Activated naive CD8-positive, alpha-beta T cell treated with anti-CD3 and anti-CD28 coated beads, Interleukin-2, amount 10 ng/mL, durations not matched to agents 7 days and 5 days (primary cell): ENCODE measurements at places on chromosomes 3 and 15. TPM values are rescaled to one million over a fixed set of nuclear protein-coding genes. Genes with fewer than 3 reads are reported as not detected.

The FAM131A gene
- total RNA-seq = 5.5 TPM

The SCN11A gene
- total RNA-seq = 0.11 TPM

- no peak for DNase-seq
Observed at GRCh38 chr15:61748529-61748928, 311.7 kb downstream of the VPS13C start.

DNA sequence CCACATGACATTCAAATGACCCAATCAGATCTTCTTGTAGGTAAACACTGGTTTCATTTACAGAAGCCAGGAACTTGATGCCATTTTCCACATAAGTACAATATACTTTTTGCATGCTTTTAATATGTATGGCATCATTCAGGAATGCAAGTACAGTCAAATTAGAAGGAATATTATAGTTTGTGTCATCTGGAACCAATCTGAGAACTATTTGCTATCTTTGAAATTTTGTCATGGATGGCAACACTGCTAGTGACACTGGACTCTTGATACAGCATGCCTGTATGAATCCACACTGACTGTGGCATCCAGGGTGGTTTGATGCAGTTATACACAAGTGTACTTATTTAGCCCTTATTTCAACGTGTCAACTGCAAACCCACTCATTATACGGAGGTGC, 141.6 kb downstream of the EBLN2 start:
- DNase-seq = no peak

DNA sequence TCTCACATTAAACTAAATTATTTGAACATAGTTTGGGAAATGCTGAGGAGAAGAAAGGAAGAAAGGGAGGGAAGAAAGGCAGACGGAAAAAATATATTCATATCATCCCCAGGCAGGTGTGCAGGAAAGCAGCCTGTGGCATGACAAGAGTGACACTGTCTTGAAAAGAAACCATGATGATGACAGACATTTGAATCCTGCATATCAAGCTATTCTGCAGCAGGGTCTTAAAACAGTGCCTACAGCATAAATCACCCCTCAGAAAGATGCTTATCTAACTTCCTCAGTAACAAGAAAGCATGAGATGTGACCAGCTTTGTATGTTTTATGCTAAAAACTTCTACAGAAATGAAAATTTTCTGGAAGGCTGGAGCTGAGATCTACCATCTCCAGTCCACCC, 144.5 kb upstream of the GRM7 start:
- DNase-seq = no peak

GRCh38 chr3:150635076-150635475, 32.0 kb downstream of the SELENOT start:
- DNase-seq = no peak

The C15orf39 gene
- total RNA-seq = 45.9 TPM

DNA sequence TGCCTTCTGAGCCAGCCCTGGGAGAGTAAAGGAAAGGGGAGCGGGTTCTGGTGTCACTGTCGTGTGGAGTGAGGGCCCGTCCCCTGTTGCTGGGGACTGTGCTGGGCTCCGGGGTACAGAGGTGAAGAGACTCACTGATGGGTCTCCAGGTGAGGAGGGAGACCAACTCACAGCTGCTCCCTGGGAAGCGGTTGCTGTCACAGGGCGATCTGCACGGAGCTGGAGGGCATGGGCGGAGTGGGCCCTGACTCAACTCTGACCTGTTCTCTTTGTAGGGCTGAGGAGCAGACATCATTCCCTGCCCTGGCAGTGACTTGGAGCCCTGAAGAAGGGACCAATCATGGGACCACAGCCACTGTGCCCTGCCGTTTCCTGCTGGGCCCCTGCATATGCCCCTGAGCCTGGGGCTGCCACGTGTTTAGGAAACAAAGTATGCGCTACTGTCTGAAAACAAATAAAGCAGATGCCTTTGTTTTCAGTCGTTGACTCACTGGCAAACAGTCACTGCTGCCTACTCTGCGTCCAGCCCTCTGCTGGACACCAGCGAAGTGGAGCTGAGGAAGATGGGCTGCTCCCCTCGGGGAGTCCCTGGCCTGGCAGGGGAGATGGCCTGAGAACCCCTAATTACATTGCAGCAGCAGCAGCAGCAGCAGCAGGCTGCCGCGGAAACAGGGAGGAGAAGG, 22.9 kb upstream of the PLXNA1 start:
- DNase-seq = no peak

The TMEM44 gene
- 6.3 TPM for total RNA-seq

DNA sequence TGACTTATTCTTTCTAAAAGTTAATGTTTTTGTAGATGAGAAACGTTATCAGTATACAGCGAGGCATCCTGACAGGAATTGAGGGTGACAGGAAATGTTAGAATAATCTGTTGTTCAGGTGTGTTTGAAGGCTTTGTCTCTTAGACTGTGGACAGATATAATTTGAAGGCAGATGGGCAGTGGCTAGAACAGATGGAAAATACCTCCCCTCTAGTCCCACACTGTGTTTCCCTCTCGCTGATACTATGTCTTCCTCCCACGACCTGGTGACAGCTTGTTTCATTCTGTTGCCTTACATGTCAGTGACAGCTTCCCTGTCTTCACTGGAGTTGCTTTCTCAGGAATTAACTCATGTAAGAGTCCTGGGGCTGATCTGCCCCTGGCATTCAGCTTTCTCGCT, 125.3 kb downstream of the MYRIP start:
- no peak for DNase-seq

The C3orf22 gene
- not detected for total RNA-seq

DNA sequence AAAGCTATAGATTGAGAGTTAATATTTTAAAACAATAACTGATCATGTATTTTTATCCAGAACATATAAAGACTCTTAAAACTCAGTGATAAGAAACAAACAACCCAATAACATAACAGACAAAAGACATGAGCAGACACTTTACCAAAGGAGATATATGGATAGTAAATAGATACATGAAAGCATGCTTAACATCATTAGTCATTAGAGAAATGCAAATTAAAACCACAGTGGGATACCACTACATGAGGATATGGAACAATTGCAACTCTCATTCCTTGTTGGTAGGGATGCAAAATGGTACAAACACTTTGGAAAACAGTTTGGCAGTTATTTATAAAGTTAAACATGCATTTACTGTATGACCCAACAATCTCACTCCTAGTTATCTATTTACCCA, 95.0 kb downstream of the IQCH start:
- DNase-seq = no peak

The ACSBG1 gene
- not detected for total RNA-seq

The RASGRP1 gene
- 179 TPM for total RNA-seq

The CCR5 gene
- total RNA-seq = 44.3 TPM

GRCh38 chr15:68580883-68581155, 2.0 kb downstream of the CORO2B start:
- DNase-seq = no peak

DNA sequence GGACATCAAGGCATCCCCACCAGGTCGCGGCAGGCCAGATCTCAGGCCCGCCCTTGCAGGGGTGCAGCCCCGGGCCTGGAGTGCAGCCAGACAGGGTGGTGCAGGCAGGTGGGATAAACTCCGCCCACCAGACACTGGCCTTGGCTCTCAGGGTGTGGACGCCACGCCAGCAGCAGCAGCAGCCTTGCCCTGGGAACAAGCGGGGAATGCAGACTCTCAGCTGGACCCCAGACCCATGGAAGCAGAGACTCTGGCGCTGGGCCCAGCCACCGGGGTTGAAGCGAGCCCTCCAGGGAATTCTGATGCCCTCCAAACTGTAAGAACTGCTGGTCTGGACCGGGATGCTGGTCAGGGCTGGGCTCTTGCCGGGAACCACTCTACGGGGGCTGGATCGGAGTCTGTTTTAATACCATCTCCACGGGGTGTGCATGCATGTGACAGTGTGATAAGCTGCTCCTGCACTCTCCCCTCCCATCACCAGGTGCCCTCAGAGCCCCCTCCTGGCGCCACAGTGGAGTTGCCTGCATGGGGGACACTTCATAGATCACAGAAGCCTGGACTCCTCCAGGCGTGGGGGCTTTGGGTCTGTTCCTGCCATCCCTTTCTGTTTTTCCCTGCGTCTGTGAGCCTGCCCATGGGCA, 142.7 kb downstream of the NSMCE3 start:
- no peak for DNase-seq

- no peak for DNase-seq
Observed at GRCh38 chr3:150902988-150903387, 2.3 kb downstream of the MINDY4B start.

DNA sequence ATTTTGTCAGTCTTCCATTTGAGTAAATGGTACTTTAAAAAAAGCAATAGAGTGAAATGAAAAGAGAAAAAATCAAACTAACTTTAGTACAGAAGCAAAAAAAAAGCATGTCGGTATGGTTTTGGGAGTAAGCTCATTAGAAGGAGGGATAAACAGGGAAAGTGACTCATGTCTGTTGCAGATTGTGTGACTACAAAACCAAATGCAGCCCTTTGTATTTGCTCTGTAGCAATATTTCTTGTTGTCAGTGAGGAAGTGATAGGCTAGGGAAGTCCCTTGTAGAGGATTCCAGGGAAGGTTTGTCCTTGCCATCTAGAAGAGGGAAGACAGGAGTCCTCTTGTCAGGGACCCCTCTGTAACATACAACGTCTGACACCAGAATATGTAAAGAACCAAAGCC, 150.5 kb upstream of the POU1F1 start:
- DNase-seq = no peak

DNA sequence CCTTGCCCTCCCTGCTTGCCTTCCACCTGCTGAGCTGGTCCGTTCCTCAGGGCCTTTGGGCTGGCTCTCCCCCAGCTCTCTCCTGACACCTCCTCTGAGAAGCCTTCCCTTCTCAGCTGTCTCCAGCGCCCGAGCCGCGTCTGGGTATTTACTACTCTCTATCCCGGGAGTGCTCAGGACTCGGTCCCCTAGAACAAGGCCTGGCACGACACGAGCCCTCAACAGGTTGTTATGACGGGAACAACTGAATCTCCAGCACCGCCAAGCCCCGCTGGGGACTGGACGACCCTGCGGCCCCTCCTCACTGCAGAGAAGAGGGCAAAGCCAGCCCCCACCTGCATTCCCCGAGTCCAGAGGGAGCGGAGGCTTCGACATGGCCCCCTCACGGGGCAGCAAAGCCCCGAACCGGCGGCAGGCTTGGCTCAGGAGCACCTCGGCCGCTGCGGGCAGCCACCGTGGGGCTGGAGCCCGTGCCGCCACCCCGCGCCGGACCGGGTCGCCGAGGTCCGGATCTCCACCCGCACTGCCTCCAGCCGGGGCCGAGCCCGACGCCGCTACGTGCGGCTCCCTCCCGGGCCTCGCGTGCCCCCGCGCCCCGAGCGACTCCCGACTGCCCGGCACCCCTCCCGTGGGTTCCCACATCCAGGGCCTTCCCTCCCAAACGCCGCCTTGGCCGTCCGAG, 792 bp downstream of the TPRA1 start:
- DNase-seq = no peak

- DNase-seq = peak; percentile 72
Observed at GRCh38 chr15:90143166-90143655, 40.9 kb upstream of the IDH2 start.

The TMEM207 gene
- not detected for total RNA-seq

- no peak for DNase-seq
Observed at GRCh38 chr15:68586274-68586961, 7.6 kb downstream of the CORO2B start.

- no peak for DNase-seq
Observed at GRCh38 chr3:37145611-37146010, 28.8 kb downstream of the LRRFIP2 start.

GRCh38 chr3:107077391-107077790, 299.8 kb upstream of the CCDC54 start:
- no peak for DNase-seq

- DNase-seq = peak; percentile 61
Observed at GRCh38 chr15:89409184-89410038, 74.8 kb upstream of the POLG start.

GRCh38 chr3:183698756-183699155, 1.2 kb downstream of the YEATS2 start:
- no peak for DNase-seq

DNA sequence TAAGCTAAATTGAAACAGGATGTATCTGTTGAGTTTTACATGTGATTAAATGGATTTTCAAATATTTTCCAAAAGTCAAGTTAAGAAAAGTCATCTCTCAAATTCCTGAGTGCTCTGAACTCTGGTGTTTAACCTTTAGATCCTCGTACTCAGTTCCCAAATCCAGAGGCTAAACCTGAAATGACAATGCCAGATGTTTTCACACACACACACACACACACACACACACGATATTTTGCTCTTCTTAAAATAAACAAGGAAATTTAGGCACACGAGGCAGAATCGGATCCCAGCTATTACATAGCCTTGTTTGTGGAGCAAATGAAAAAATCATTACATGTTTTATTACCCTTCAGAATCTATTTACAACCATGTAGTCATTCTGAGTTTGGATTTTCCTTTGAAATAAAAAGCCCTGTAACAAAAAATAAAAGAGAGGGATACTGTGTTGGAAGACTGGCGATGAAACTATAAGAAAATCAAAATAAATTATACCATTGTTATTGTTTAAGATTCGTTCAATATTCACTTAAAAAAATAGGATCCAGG, 20.6 kb upstream of the UBE2E1 start:
- no peak for DNase-seq

The CCR9 gene
- total RNA-seq = 21.6 TPM

The PLD1 gene
- 1.0 TPM for total RNA-seq

GRCh38 chr3:170657312-170657711, 71.4 kb upstream of the SLC7A14 start:
- DNase-seq = no peak

DNA sequence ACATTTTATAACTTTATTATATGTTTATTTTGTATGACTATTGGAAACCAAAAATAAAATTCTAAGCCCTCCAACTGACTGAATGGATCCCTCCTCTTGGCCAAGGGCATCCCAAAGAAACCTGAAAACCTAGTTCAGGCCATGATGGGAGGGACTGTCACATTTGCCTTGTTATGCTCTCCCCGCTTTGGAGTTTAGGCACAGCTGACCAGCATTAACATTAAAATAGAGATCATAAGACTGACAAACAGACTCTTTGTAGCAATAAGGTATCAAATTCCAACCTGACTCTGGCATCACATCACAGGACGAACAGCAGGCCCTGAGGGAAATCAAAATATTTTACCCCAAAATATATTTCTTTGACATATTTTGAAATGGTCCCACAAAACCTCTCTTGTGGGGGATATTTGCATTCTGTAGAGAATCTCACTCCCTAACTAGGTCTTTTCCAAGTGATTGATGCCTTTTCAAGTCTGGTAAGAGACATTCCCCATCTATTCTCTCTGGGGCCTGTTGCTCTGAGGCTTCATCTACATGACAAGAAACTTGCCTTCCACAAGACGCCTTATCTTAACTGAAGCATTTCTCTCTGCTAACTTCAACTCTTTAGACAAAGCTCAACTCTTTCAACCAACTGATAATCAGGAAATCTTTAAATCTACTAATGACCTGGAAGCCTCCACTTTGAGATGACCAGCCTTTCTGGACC, 81.8 kb upstream of the PRR23E start:
- no peak for DNase-seq

- DNase-seq = no peak
Observed at GRCh38 chr3:33128706-33129105, 14.9 kb downstream of the CRTAP start.

- no peak for DNase-seq
Observed at GRCh38 chr3:161890147-161890625, 393.6 kb downstream of the OTOL1 start.
